ENCODE measurements at places on chromosomes 2 and 18.
A peak's percentile ranks its signal among the peaks of the same experiment; 100 is the strongest.

DNA sequence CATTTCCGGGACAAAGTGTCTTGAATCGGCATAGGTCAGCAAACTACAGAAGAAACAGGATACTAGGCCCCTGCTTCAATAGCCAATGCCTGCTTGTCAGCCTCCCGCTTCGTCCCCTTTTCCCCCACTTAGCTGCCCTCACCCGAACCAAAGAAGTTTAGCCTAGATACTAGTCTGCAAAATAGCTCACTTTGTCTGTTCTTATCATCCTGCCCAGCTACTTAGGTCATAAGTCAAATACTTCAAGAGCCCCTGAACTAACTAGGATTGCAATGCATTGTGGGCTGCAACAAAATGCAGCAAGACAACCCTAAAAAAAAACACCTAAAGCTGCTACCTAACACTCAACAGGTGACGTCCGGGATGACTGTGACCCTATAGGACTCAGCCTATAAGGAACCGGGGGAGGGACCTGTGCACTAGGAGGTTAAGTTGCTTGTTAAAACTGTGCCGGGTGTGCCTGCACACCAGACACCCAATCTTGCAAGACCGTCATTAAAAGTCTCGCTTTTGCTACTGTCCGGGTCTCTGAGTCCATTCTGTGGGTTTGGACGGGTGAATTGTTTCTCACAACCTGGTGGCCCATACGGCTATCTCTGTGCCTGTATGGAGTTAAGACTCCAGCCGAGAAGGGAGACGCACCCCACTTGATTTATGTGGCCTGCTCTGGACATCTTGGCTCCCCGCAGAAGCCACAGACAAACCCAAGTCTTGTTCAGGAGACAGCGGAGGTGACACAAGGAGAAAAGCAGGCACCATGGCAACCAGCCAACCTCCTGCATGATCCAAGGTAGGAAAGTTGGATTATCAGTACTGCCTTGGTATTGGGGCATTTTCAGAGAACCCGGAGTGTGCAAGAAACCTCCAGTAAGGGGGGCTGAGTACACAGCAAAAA is 105.9 kb downstream of the HIBCH start:
- no peak for DNase-seq

GRCh38 chr2:43132683-43133301 is 93.6 kb downstream of the ZFP36L2 start:
- DNase-seq, result no peak

- DNase-seq, result no peak
Measured at GRCh38 chr18:54900290-54900689, 59.0 kb downstream of the CCDC68 start.

GRCh38 chr2:236873636-236874035 is 212.1 kb upstream of the COPS8 start:
- no peak for DNase-seq

DNA sequence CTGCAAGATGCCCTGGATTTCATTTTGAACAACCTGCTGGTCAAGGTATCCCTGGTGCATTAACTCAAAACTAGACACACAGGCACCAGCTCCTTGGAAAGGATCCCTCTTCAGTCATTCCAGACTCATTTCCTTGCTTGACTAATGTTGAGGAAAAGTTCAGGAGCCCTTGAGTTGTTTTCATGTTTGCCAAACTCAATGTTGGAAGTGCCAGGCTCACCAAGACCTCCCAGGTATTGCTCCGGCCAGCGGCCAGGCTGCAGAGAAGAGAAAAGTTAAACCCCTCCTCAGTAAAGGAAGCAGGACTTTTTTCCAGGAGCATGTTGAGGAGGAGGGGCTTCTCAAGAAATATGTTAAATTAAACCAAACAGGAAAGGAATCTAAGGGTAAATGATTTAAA is 42.7 kb downstream of the TGIF1 start:
- DNase-seq, result no peak

DNA sequence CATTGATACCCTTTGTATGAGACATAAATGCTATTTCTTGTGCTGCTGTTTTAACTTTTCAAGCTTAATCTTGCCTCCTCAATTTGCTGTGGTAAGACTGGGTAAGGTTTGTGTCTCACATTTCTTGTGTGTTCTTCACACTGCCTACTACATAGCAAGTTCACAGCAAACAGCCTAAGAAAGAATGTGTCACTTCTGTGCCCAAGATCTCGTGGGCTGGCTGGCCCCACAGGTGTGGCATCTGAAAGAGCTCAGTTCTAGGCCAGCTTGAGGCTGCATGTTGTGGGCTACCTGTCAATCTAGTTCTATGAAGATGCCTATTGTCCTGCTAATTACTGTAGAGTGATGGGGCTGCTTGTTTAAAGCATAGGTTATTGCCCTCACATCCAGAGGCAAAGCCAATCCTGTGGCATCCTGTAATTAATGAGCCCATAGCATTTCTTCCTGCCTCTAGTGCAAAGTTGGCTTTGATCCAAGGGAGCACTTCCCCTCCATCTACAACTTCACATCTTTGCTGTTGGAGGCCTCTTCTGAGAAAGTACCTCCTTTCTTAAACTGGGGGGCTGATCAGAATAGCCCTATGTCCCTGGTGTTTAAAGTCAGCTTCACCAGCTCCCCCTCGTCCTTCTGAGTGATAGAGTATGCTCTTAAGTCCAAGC is 40.9 kb upstream of the ASPRV1 start:
- DNase-seq, result no peak

DNA sequence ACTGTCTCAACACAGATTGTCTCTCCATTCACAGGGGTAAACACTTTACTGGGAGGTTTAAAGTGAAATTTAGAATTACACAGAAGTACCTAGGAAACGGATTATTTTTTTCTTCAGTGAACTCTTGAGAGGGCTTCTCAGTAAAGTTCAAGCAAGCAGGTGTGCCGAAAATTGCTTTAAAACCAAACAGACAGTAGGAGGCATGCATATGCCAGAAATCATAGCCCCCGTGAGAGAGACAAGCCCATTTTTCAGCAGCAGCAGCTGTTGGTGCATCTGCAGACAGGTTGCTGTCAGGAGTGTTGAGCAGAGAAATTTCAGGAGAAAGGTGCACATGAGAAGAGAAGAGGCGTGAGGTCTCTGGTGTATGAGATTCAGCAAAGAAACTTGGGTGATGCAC is 2115.5 kb upstream of the CELF4 start:
- DNase-seq, result no peak

GRCh38 chr2:11695576-11695975 is 25.6 kb upstream of the NTSR2 start:
- DNase-seq, result no peak

- peak; percentile 89 for DNase-seq
Measured at GRCh38 chr2:136423516-136423996, 305.6 kb upstream of the CXCR4 start.

GRCh38 chr18:77063260-77063659 is 69.3 kb downstream of the MBP start:
- DNase-seq, result no peak

DNA sequence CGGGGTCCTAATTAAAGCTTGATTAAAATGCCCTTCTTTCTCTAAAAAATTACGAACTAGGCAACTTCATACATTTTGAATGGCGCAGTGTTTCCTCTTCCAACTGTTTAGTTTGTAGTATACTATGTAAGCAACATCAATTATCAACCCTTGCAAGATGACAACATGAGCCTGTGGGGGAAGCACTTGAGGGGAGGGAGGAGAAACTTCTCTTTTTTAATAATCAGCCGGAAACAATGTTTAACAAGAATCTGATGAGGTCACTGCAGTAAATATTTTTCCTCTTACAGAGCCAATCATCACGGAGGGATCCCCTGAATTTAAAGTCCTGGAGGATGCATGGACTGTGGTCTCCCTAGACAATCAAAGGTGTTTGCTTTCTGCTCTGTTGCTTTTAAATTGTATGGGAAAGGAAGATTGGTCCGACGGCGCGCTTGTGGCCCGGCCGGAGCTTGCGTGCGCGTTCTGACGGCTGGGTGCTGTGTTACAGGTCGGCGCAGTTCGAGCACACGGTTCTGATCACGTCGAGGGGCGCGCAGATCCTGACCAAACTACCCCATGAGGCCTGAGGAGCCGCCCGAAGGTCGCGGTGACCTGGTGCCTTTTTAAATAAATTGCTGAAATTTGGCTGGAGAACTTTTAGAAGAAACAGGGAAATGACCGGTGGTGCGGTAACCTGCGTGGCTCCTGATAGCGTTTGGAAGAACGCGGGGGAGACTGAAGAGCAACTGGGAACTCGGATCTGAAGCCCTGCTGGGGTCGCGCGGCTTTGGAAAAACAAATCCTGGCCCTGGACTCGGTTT is 5.3 kb upstream of the DLX1 start:
- no peak for DNase-seq

- no peak for DNase-seq
Measured at GRCh38 chr18:49441338-49441938, 19.0 kb downstream of the DYM start.

GRCh38 chr2:67888351-67889005 is 174.3 kb downstream of the C1D start:
- DNase-seq, result no peak

DNA sequence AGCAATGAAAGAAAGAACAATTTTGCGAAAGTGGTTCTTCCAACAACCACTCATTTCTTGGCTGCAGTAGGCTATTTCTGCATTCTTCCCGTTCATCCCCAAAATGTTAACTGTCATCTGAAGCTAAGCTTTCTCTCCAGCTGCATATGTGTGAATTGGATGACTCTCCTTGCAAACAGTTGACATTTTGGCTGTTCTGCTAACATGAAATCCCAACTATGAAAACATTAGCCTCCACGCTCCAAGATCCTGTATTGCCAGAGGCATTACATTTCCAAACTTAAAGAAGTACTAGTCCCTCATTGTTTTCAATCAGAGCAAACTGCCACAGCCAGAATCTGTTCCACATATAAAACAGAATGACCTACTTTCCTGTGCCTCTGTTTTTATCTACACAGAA is 88.5 kb downstream of the TGIF1 start:
- no peak for DNase-seq

DNA sequence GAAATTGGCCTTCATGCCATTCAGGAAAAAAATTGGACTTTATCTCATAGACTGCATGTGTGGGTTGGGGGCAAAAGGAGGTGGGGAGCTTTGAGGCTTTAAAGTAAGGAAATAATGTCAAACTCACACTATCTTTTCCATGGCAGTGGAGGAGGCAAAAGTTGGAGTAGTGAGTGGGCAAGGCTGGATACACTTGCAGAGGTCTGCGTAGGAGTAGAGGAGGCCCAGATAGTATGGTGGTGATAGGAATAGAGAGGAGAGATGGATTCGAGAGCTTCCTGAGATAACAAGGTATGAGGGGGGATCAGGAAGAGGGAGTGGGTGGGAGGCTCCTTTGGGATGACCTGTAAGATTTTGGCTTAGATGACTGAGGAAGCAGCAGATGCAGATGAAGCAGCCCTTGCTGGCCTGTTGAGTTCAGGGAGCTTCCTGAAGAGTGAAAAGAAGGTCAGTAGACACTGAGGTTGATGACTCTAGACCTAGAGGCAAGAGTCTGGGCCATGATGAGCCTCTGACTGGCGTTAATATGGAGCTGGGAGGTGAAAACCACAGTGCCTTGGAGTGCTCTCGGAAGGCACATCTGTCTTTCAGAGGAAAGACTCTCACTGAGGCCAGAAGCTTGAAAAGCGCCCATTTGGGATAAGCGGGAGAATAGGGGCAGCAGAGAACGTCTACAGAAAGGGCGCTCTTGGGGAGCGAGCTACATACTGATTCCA is 5.8 kb downstream of the UNC50 start:
- no peak for DNase-seq

GRCh38 chr18:26536032-26536431 is 12.3 kb downstream of the KCTD1 start:
- DNase-seq, result no peak

DNA sequence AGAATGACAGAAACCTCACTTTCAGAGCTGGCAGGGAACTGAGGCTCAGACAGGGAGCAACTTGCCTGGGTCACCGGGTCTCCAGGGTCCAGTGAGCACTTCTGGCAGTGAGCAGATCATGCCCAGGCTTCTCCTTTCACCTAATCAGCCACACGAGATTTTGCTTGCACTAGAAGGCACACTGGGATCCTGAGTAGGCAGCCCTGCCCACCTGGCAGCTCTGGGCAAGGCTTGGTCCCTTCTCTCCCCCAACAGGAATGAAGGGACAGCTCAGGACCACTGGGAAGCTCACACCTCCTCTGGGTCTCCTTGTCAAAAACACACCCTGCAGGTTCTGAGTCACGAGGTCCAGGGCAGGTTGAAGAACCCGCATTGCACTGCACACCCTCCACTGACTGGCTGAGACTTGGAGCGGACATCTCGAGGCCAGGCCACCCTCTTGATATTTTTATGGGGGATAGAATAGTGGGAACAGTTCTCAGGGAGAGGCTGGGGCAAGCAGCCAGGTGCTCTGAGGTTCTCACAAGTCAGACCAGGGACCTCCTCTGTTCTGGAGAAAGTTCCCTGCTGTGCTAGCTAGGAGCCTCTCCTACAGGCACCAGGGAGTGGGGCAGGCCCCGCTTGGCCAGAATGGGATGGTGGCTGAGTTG is 5.7 kb downstream of the MAL start:
- no peak for DNase-seq

DNA sequence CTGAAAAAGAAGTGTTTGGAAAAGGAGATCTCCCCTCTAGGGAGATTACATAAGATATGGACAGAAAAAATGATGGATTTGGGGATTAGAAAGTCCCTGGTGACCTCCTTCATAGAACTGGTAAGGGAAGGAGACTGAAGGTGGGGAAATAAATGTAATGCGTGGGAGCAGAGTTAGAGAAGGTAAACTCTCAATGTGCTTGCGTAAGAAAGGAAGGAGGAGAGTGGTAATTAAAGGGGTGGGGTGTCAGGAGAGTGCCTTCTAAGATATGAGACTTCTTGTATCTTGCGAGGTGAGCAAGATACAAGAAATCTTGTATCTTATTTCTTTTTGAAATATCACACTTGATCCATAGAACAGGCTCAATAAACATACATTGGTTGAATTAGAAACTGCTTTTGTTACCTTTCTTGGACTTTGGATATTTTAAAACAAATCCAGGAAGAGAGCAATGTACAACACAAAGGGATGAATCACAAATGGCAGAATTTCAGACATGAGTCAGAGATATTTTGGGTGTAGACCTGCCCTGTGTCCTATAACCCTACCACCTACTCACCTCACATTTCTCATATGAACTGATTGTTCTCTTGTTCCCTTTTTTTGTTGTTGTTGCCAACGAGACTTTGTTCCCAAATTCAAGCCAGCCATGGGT is 342.4 kb downstream of the INSIG2 start:
- no peak for DNase-seq

DNA sequence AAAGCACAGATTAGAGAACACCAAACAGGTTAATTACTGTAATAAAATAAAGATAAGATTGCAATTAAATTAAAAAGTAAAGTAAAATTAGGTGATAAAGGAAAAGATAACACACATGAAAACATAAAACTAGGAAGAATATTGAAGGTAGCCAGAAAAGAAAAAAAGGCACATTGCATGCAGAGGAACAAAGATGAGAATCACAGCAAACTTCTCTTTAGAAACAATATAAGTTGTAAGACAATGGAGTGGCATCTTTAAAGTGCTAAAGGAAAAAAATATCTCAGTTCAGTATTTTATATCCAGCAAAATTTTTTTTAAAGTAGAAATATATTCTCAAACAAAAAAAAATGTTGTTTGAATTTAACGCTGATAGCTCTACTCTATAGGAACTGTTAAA is 366.0 kb downstream of the CPS1 start:
- no peak for DNase-seq
